Placental pericyte (primary cell): ENCODE measurements at places on chromosomes 3 and 15. TPM values are rescaled to one million over a fixed set of nuclear protein-coding genes. Genes with fewer than 3 reads are reported as not detected.

CEP19 gene
- 1.6 and 2.2 TPM in 2 replicates for total RNA-seq

ITPKA gene
- total RNA-seq: 3.5 and 7.7 TPM in 2 replicates

C15orf39 gene
- total RNA-seq: 12.9 and 16.0 TPM in 2 replicates

SMAD6 gene
- 1.7 and 2.2 TPM in 2 replicates for total RNA-seq

PIF1 gene
- total RNA-seq: 2.6 and 23.6 TPM in 2 replicates
